ENCODE measurements at places on chromosomes 12 and 14.

GRCh38 chr14:88422919-88423650 lies 37.6 kb downstream of the SPATA7 start:
- DNase-seq: no peak

- DNase-seq: no peak
These were observed 3.4 kb downstream of the CDK2AP1 start for GRCh38 chr12:123267991-123268843.

GRCh38 chr12:101809208-101809607 lies 21.6 kb downstream of the GNPTAB start:
- DNase-seq: no peak

DNA sequence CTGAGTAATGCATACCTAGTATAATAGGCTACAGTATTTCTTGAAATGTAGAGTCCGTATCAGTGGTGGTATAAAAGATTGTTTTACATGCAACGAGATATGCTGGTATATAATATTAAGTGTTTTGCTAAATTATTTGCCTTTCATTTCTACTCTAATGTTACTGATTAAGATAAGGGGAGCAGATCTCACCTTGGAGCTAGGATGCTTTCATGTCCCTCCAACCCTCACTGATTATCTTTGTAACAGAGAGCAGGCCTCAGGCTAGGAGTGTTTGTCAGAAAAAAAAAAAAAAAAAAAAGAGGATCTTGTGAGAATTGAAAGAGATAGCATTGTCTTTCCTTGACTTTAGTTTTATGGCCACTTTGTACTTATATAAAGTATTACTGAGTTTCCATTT lies 92.6 kb downstream of the PDE3A start:
- DNase-seq: no peak

- no peak for DNase-seq
These were observed 114.9 kb upstream of the PWP1 start for GRCh38 chr12:107570721-107571120.

GRCh38 chr12:105956662-105957457 lies 181.9 kb downstream of the NUAK1 start:
- no peak for DNase-seq

DNA sequence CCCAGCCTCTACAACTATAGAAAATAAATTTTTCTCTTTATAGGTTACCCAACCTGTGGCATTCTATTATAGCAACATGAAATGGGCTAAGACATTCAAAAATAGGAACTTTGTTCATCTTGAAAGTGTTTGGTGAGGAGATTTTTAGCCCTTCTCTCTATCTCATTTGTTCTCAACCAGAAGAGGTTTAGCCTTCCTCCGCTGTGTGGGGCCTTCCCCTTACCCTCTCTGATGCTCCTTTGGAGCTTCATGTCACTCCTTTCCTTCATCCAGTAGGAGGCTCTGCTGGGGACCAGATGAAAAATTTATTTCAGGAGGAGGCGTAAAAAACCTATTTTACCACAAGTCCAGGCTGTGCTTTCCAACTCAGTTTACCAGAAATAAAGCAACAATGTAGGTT lies 94.1 kb downstream of the RTN1 start:
- no peak for DNase-seq

- DNase-seq: no peak
These were observed 50.1 kb downstream of the GALNT9 start for GRCh38 chr12:132279184-132279889.

GRCh38 chr12:109359131-109359690 lies 11.5 kb downstream of the MYO1H start:
- DNase-seq: no peak

Measured in CD4-positive, alpha-beta T cell treated with Interleukin-21 for 1 hour (primary cell).